ENCODE measurements at places on chromosomes 3 and 15. TPM values are rescaled to one million over a fixed set of nuclear protein-coding genes. Genes with fewer than 3 reads are reported as not detected.

- no peak for DNase-seq
- H3K27me3 ChIP-seq = no peaks in the 10 kb centered on the region
- no peak overlapping the region for H3K4me3 ChIP-seq
Measured at GRCh38 chr3:56630966-56631365, 52.1 kb downstream of the TASOR start.

DNA sequence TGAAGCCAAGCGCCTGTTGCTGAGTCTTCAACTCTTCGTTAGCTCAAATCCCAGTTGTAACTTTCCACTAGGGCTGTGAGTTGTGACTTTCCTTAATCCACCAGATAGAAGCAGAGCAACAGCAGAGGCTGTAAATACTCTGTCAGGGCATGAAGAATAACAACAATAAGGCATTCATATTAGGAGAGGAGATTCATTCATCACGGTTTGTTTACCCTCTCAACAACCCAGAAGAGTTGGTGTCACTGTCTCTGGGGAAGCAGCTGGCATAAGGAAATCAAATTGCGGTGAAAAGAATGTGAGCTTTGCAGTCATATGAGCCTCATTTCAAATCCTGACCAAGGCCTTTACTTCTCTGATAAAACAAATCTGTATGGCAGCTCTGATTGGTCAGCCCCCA lies 184.8 kb downstream of the SHQ1 start:
- no peak for DNase-seq
- no peaks in the 10 kb centered on the region for H3K36me3 ChIP-seq
- no peak overlapping the region for H3K27ac ChIP-seq
- peaks cover 11% of the 10 kb centered on the region for H3K27me3 ChIP-seq
- H3K4me1 ChIP-seq = peaks cover 38% of the 10 kb centered on the region

DNA sequence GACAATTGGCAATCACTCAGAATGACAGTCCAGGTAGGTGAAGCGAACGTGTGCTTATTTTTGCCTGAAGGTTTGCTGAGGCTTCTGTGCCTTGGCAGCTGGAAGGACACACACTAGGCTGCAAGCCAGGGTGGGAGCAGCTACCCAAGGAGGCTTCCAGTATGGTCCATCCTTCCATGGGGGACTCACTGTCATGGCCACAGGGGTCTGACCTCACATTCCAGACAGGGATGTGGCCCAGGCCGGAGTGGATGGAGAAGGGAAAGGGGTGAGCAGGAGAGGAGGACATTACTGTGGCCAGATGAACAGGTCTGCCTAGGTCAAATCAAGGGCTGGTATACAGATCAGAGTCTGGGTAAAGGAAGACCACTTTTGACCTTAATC lies 247.7 kb downstream of the ADAMTS17 start:
- H3K27ac ChIP-seq = no peak overlapping the region
- H3K4me1 ChIP-seq = peaks cover 8% of the 10 kb centered on the region
- peaks cover 2% of the 10 kb centered on the region for H3K27me3 ChIP-seq
- no peak overlapping the region for H3K4me3 ChIP-seq
- DNase-seq = peak; percentile 62

The HCLS1 gene
- total RNA-seq = not detected

The LRRC31 gene
- not detected for total RNA-seq

The RYR3 gene
- not detected for total RNA-seq

All from osteocyte (in vitro differentiated cells).